ENCODE measurements at places on chromosomes 7 and 10. TPM values are rescaled to one million over a fixed set of nuclear protein-coding genes. Genes with fewer than 3 reads are reported as not detected.

LIMK1 gene
- 41.0 TPM for total RNA-seq

AKR1D1 gene
- not detected for total RNA-seq

NPFFR1 gene
- not detected for total RNA-seq

COL28A1 gene
- not detected for total RNA-seq

CLRN3 gene
- not detected for total RNA-seq

STEAP4 gene
- total RNA-seq: not detected

HOXA11 gene
- 7.7 TPM for total RNA-seq

PDLIM1 gene
- 17.7 TPM for total RNA-seq

PDSS1 gene
- 31.8 TPM for total RNA-seq

TFR2 gene
- 2.4 TPM for total RNA-seq

FAM131B gene
- total RNA-seq: 2.2 TPM

MALSU1 gene
- 158 TPM for total RNA-seq

NPTX2 gene
- 4.5 TPM for total RNA-seq

PDE6C gene
- not detected for total RNA-seq

FBXL13 gene
- 3.1 TPM for total RNA-seq

MCM10 gene
- total RNA-seq: 29.4 TPM

FOXP2 gene
- 1.7 TPM for total RNA-seq

RADIL gene
- 0.40 TPM for total RNA-seq

NFE2L3 gene
- 273 TPM for total RNA-seq

IRF5 gene
- 0.60 TPM for total RNA-seq

BCCIP gene
- 116 TPM for total RNA-seq

GDF2 gene
- total RNA-seq: not detected

AGR2 gene
- not detected for total RNA-seq

PRTFDC1 gene
- 4.9 TPM for total RNA-seq

IKZF1 gene
- total RNA-seq: 4.2 TPM

PILRB gene
- 24.5 TPM for total RNA-seq

THSD7A gene
- 0.11 TPM for total RNA-seq

MYL10 gene
- not detected for total RNA-seq

CCDC126 gene
- 29.3 TPM for total RNA-seq

PRSS2 gene
- not detected for total RNA-seq

SORCS3 gene
- not detected for total RNA-seq

EPHA1 gene
- not detected for total RNA-seq

SLC26A3 gene
- total RNA-seq: not detected

MET gene
- total RNA-seq: 209 TPM

ANKRD61 gene
- total RNA-seq: 0.89 TPM

LEP gene
- not detected for total RNA-seq

ZCCHC24 gene
- total RNA-seq: 4.3 TPM

KLF14 gene
- 0.86 TPM for total RNA-seq

SUN3 gene
- not detected for total RNA-seq

ERVW-1 gene
- not detected for total RNA-seq
